ENCODE measurements at places on chromosomes 7 and 10.

DNA sequence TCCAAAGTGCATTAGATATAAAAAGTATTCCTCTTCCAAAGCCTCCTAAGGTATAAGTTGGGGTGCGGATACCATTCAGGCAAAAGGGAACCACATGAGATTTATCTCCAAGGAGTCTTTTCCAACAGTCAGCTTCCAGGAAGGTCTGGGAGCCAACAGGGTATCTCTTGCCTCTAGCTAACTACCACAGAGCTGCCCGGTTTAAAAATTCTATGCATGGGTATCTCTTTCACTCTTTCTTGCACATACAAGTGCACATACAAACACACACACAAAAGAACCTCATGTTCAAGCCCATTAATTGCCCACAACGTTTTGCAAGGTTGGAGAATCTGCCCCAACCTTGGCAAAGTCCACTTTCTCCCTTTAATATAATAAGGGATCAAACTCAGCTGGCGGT, 80.7 kb downstream of the CDK6 start:
- no peak for DNase-seq

- DNase-seq = no peak
Observed at GRCh38 chr7:42690794-42691639, 220.9 kb downstream of the C7orf25 start.

DNA sequence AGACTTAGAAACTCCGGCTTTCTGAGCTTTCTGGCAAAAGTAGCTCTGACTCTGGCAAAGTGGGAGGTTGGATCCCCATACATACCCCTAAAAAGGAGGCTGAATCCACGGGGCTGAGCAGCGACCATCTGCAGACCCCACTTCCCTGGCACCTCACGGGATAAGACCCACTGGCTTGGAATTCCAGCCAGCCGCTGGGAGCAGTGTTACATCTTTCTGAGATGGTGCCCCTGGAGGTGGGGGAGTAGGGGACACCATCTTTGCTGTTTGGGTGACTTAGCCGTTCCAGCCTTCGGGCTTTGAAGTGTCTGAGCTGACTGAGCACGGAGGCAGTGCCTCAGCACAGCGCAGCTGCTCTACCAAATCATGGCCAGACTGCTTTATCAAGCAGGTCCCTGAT, 45.0 kb upstream of the GRM3 start:
- DNase-seq = no peak

DNA sequence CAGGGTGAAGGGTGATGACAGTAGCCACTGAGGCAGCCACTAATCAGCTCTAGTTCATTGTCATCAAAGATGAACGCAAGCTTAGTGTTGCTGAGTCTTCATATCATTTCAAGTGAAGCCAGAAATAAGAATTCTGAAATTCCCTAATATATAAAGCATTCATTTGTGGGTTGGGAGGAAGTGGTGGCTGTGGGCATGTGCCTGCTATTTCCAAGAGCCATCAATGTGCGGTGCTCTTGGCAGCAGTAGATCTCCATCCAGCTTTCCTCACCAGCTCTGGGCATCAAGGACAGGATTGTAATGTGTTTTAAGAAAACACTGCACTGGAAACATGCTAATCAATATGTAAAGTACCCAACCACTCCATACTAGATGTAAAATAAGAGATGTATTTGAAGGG, 202.5 kb upstream of the AHR start:
- DNase-seq = no peak

DNA sequence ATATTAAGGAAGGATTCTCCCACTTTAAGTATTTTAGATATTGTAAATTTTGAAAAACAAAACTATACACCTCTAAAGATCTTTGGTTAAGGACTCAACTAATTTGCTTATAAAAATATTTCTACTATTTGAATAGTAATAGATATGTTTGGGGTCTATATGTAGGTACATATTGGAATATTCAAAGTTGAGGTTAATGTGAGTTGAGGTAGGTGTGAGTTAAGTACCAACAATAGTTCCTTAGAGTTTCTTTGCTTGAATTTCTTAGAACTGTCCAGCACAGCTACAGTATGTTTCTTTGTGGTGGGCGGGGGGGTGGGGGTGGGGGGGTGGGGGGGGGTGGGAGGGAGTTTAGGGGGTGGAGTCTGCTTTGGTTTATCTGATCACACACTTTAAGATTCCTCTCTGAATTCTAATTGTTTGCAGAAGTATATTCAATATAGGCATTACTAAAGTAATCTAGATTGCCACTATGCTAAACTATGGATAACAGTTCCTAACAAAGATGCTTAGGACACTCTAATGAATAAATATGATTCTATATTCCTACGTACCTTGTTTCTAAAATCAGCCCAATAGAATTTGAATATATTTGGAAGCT, 2.1 kb downstream of the GRM3 start:
- DNase-seq = no peak

DNA sequence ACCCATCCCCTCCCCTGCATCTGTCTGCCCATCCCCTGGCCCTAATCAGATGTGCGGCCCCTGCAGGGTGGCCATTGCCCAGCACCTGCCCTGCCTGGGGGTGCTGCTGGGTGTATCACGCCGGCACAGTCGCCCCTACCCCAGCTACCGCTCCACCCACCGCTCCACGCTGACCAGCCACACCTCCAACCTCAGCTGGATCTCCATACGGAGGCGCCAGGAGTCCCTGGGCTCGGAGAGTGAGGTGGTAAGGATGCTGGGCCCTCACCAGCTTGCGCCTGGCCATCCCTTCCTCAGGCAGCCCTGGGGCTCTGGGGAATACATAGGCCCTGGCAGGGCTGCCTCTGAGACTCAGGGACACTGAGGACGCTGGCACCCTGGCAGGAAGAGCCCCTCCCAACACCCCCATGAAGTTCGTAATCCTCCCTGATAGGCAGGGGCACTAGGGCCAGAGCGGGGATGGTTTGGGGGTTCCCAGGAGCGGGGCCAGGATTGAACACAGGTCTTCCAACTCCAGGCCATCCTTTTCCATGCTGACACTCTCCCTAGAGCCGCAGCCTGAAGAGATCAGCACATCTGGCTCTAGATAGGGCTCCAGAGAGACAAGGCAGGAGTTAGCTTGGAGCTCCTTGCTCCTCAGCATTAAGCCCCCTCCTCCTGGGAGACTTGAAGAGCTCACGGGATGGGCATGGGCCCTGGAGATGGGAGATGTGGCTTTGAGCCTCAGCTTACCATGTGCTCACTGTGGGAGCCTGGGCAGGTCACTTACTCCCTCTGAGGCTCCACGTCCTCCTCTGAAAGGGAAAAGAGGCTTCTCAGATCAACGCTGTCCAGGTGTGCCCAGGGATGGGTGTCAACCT, 5.9 kb upstream of the LDB3 start:
- DNase-seq = no peak

DNA sequence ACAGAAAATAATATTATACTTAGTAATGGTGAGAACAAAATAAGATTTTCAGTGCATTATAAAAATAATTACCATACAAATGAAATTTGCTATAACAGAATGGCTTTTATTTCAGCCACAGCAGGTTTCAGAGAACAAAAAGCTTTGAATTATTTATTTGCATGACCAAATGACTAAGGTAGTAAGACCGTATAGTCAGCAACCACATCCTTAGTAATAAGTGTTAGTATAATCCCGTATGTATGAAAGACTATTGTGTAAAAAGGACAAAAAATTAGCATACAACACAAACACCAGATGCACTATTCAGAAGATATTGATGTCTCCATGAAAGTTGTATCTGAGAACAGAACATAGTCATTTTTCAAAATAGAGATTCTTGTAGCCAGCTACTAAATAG, 12.2 kb downstream of the PDZD8 start:
- no peak for DNase-seq

DNA sequence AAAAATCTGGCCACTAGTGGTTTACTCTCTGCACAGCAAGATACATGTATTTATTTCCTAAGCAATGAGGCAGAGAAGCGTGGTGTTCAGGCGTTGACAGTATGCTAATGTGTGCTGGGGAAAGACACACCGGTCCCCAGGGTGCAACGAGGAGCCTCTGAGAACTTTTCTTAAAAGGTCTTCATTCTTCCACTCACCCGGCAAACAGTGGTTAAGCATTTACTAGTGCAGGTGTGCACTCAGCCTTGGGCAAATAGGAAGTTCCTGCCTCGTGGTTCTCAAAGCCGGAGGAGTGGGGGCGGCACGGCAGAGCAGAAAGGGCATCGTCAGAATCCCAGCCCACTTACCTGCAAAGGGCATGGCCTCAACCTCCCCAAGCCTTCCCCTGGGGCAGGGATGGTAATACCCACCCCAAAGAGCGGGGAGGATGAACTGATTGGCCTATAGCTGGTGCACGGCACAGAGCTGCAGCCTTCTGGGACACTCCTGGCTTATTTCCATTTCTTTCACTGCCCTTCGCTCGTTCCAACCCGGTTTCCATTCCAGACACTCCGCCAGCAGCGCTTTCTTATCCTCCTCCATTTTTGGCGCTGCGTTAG, 184.3 kb upstream of the CTBP2 start:
- no peak for DNase-seq

- no peak for DNase-seq
Observed at GRCh38 chr7:152419473-152420429, 16.1 kb downstream of the KMT2C start.

DNA sequence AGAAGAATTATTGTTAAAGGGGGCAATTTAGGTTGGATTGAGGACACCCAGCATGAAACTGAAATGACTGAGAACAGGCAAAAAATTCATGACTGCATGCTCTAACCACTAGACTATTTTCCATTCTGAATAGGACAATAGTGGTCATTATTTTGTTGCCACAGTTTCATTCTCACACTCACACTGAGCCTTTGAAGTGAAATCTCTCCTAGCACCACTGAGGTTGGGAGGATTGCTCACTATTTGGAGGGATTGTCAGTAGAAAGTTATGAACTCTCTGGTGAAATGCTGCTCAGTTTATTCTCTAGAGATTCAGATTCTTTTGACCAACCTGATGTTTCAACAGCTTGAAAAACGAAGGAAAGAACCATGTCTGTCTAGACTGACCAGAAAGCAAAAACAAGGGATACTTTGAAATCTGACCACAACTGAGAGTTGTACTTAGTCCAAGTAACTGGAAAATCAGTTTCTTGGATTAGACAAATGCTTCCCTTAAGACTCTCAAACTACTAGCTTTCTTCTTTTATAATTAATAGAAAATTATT, 191.2 kb downstream of the DYNC1I1 start:
- no peak for DNase-seq

- no peak for DNase-seq
Observed at GRCh38 chr10:61138708-61139591, 195.0 kb upstream of the RHOBTB1 start.

DNA sequence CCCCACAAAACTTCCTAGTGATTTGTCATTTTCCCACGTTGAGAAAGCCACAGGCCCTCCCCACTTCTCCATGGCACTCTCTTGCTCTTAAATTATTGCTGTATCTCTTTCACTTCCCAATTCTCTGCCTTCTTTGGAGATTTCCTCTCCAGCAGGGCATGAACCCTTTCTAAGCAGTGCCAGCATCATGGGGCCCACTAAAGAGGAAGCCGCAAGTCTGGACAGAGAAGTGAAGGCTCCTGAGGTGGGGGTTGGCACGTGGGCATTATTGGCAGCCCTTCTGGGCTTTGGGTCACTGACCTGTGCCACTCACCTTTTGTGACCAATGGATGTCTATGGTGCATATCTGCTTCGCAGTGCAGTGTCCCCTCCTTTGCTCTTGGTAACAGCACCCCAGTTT, 97.7 kb upstream of the TCF7L2 start:
- DNase-seq = no peak

- DNase-seq = no peak
Observed at GRCh38 chr7:68433462-68434070, 1164.7 kb upstream of the AUTS2 start.

- DNase-seq = no peak
Observed at GRCh38 chr10:96834120-96834519, 2.0 kb downstream of the LCOR start.

DNA sequence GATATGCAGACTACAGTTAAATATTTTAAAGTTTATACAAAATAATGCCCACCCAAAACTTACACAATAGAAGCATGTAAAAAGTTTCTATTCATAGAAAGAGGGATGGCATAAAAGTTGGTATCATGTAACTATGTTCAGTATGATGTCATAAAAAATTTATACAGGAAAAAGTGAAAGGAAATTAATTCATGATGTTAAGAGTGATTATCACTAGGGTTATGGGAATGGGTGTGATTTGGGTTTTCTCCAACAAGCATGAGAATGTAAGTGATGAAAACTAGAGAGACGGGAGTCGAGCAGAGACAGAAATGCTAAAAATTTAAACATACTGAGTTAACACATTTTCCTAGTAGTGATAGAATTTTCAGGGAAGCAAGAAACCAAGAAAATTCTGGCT, 52.7 kb downstream of the GDI2 start:
- DNase-seq = no peak

GRCh38 chr7:101790566-101791293, 26.7 kb upstream of the CUX1 start:
- no peak for DNase-seq

GRCh38 chr10:123129618-123130271, 6.0 kb upstream of the HMX3 start:
- DNase-seq = no peak

- no peak for DNase-seq
Observed at GRCh38 chr10:93667795-93668194, 34.6 kb downstream of the FRA10AC1 start.

DNA sequence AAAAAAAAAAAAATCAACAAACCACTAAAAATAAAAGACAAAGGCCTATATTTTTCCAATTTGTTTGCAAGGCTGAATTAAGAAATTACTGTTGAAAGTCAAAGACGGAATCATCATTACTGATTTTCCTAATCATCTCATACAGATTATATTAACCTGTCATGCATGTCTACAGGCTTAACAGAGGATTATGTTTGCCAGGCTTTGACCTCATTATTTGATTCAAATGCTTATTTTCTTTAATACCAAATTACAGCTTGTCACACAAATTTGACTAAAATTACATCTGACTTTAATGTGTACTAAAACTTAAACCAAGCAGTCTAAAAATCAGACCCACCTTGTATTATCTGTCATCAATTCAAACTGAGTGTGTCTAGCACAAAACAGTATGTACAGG, 21.2 kb downstream of the KIF5B start:
- no peak for DNase-seq

DNA sequence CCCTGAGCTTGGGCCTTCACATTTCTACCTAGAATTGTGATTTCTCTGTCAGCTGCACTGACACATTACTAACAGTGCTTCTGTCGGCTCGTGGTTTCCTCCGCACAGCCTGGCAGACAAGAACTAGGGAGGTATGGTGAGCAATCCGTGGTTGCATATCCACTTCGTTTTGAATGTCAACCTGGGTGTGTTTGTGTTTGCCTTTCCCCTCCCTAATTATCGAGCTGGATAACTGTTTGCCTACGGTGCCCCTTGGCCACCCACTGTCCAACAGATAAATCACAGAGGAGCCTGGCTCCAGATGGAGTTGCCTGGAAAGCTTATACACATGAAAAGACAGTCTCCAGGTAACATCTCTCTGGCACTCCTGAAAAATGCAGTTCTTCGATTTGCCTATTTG, 228.8 kb downstream of the TRIL start:
- no peak for DNase-seq

GRCh38 chr7:114663502-114663901, 248.9 kb downstream of the FOXP2 start:
- DNase-seq = no peak

GRCh38 chr10:5040781-5041470, 37.3 kb upstream of the AKR1C2 start:
- no peak for DNase-seq
